ENCODE measurements at places on chromosomes 1 and 21.
A peak's percentile ranks its signal among the peaks of the same experiment; 100 is the strongest.

GRCh38 chr1:64650411-64650810, 94.5 kb upstream of the RAVER2 start:
- no peak for DNase-seq

DNA sequence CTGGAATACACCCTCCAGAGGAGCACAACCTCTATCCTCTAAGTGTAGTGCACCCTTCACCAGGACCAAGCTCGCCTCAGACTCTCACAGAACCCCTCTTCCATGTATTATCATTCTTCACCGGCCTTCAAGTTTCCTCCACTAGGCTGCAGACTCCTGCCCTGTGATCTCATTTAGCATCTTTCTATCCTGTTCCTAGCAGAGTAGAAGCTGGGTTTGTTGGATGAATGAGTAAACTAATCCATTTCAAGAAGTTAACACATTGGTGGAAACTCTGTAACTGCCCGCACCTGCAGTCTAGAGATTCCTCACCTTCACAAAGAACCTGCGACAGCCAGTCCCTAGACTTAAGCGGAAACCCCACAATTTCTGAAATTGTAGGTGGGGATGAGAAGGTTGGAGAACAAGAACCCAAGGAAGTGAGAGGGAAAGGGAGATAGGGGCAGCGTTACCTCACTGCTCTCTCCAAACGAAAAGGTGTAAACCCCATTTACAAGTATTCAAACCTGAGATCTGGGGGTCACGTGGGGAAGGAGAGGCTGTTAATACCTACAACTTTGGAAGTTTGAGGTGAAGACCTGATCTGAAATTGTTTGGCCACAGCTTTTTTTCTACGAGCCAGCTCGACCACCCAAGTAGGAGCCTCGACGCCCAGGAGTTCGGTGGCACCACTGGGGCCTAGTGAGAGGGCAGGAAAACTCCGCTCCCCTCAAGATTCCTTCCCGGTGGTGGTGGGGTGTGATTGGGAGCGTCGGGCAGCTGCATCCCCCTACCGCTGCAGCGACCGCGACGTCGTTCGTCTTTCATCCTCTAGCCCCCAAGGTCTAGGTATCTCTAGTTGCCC, 1.2 kb downstream of the PTPN14 start:
- DNase-seq, result no peak

GRCh38 chr1:158943059-158943458, 11.7 kb downstream of the PYHIN1 start:
- DNase-seq, result no peak

GRCh38 chr1:209583408-209583807, at the start of gene CAMK1G:
Gene CAMK1G, plus strand, starts transcription at chr1:209583714. Its CDS starts 11,270 bp downstream, at chr1:209594984.
- DNase-seq, result no peak

DNA sequence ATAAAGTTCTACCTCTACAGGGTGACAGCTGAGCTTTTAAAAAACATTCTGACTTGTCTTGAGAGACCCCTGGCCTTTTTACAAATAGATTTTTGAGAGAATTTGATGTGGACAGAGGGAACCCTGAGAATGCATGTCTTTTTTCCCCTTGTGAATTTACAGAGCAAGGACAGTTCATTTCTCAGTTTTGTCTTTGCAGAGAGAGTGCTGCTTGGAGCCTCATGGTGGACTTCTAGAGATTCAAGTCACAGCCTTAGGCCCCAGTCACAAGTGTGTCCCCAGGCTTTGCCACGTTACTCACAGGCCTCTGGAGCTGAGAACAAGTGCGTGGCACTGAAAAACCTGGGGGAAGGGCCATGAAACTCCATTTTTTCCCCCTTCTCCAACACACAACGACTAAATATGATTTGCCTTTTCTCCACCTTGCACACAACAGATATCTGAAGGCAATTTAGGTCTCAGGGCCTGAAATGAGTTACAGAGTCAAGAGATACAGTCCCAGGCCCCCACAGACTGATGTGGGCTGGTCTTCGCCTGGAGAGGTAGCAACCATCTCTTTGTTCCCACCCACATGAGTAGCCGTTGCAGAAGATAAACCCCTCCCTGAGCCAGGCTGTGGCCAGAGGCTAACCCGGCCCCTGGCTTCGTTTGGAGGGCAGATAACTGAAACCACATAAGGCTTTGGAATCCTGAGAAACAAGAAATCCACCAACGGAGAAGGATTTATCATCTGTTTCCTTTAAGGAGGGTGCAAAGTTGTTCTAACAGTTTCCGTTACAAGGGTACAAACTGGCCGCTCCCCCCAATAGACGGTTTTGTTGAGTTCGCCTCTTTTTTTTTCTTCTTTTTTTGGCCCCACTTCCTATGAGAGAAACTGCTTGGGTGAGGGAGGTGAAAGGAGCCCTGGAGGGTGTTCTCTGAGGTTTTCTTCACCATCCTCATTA, 1.0 kb upstream of the PIGV start:
- peak; percentile 94 for DNase-seq

DNA sequence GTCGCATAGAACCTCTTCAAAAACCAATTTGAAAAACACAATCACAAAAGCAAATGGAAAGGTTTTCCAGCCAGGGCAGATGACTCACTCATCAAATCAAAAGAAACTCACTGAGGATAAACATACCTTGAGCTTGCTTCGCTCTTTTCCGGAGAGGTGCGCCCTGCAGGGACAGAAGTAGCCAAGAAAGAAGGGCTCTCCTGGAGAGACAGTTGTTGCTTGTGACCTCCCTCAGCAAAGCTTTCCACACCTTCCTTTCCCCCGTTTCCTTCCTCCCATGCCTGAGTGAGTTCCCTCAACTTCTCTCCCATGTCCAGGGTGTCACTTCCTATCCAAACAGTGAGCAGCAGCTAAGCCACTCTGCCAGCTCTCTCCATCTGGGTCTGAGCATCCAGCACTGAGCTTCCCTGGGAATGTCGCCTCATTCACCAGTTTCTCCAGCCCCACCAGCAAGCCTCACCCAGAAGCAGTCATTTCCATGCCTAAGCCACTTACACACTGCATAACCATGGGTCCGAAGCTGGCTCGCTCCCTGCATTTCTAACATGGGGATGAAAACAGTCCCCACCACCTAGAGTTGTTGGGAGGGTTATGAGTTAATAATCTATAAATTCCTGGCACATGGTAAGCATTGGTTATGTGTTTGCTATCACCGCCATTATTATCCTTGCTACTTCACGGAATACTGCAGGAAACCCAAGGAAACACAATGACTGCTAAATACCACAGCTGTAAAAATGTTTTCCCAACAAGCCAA, 75.0 kb downstream of the PTPN14 start:
- peak; percentile 56 for DNase-seq

GRCh38 chr1:10539411-10540043, 64.8 kb downstream of the PEX14 start:
- no peak for DNase-seq

- DNase-seq, result no peak
Measured at GRCh38 chr1:159079525-159079924, 3.0 kb upstream of the AIM2 start.

DNA sequence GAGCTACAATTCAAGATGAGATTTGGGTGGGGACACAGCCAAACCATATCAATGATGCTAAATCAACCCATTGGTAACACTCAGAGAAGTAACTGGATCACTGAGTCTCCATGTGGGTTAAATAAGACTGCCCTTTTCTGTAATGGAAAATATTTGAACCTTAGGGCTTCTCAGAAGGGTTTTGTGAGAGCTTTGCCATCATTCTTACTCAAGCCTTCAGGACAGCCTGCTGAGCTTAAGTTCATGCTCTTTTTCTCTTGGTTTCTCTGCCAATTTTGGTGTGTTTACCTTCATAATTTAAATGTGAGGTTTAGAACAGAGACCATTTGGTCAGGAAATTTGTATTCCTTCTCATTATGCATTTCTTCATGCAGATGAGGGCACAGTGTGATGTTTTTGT, 74.7 kb downstream of the DISC1 start:
- DNase-seq, result no peak

DNA sequence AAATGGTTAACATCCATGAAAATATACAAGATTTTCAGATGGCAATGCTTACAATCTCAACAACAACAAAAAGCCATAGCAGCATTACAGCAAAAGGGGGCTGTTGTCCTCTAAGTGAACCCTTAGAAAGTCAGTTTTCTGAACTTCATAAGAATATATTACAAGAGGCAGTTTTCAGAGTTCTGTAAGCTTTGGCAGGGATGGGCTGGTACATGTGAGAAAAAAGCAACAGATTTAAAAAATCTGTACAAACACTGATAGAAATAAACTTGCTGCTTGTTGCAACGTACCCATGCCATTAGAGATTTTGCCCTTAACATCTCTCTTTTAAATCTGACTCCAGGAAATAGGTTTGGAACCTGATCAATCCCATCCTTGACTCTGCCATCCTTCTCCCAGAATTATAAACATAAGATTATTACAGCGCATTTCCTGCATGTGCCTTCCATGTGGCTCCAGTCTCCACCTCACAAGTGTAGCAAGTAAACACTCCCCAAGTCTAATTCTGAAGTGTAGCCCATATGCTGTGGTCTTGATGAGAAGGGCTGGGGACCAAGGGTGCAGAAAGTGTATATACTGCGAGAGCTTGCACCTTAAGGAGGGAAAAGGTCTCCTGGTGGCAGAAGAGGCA, 101.4 kb upstream of the TSPAN2 start:
- no peak for DNase-seq

DNA sequence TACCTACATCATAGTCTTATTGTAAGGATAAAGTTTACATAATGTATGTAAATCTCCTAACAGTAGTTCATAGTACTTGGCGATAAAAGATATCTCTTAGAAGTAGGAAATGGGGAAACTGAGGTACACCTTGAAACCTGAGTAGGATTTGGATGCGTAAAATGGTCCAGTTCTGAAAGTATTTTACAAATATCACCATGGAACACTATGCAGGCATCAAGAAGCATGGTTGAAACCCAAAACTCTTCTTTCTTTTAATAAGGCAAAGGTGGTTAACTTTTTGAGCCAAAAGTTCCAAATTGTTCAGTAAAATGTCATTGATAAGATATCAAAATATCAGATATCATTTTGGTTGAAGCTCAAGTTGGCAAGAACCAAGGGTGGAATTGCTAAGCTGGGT, 46.0 kb downstream of the ROR1 start:
- no peak for DNase-seq

DNA sequence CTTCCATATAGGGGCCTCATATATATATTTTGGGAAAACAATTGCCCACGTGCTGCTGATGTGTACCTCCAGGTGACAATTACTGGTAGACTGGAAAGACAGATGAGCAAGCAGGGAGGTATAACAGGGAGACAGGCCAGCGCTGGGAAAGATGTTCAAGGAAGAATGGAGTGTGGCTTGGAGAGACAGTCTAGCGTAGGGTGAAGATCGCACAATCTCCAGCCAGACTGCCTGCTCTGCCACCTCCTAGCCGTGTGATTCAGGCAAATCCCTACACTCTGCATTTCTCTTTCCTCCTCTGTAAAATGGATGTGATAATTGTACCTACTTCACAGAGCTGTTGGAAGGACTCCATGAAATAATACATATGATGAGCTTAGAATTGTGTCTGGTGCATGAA, 66.1 kb downstream of the TMCO4 start:
- no peak for DNase-seq

DNA sequence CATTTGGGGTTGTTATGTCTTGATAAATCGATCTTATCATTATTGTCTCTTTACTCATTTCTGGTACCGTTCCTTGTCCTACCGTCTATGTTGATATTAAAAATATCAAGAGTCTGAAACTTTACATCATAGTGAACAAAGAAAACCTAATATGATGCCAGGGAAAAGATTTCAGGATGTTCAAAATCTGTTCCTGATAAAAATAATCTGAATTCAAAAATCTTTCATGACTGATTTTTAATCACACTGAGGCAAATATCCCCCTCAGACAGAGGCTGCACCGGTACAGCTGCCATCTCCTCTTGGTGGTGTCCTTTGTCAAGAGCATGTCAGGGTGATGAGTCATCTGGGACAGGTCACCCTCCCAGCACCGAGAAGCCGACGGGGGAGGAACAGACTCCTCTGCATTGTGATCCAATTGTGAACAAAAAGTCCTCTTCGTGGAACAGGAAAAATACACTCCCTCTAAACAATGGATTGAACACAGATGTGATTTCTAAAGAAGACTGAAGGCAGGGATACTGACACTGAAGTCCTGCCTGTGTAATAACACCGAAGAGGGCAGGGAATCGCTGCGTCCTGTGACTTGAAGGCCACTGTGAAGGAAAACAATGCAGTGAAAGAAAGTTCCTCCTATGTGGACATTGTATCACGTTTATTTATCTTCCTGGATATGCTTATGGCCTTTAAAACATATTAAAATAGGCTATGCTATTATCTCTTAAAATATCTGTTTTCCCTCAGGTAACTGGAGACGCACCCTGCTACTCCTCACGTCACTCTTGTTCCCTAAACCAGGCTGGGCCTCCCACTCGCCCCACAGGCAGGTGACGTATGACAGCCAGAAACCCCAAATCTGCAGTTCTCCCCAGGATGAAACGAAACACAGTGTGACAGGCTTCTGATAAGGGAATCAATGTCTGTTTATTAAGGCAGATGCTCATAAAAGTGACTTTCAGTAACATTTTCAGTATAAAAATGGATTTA, 4.3 kb upstream of the SPATC1L start:
- no peak for DNase-seq

- DNase-seq, result no peak
Measured at GRCh38 chr21:42633858-42634257, 19.6 kb upstream of the PDE9A start.

DNA sequence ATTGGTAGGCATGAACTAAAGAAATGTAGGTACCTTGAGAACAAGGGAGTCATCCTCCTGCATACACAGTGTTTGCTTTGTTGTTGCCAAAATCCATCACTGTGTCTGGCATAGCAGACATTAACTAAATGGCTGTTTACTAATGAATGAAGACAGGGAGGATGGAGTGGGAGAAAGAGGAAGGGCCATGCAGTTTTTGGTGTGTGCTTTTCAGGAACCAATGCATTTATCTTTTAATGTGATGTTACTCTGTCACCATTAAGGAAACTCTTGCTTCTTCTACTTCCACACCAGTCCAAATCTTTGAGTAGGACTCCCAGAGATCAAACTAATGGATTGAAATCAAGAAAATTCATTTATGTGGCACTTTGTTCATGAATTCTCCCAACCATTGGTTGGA, 55.6 kb upstream of the DUSP10 start:
- DNase-seq, result no peak

- DNase-seq, result no peak
Measured at GRCh38 chr21:31394309-31394708, 50.2 kb upstream of the TIAM1 start.

GRCh38 chr1:107264561-107264960, 123.7 kb downstream of the NTNG1 start:
- DNase-seq, result no peak

All from NCI-H226 (cell line).